OCI-LY7 (cell line): ENCODE measurements at places on chromosomes 13 and 19.

GRCh38 chr19:18865973-18866799 lies 29.8 kb downstream of the CERS1 start:
- DNase-seq = peak; percentile 70

DNA sequence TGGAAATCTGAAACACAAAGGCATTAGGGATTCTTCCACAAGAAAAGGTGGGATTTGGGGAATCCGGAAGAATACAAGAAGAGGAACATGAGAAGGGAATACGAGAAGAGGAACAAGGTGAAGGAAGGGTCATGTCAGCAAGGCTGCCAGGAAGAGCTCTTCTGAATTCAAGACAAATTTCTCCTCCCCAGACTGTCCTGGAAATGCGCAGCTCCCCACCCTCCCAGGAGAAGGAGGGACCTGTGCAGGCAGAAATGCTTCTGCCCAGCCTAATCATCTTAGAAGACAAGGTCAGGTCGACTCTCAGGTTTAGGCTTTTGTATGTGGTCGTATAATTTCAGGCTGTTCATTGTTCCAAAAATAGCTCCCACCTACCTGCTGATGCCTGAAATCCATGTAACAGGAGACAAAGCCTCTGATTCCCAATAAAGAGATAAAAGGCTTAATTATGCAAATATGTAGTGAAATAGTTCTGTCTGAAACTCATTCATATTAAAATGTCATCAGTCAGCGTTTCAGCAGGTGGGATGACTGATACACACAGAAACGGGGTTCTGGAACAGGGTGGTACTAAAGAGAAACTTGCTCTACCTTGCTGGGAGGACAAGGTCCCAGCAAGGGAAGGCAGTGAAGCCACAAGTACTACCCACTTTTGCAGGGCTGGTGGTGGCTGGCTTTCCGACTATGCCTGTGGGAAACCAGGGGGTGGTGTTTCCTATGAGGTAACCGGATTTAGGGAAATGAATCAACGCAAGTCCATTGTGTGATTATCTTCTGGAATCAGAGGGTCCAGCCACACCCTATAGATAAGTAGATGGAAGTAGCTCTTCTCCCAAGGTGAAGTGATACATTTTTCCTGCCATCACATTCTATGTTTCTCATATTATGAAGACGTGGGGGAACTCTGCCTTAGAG lies 76.1 kb downstream of the KL start:
- DNase-seq = no peak

DNA sequence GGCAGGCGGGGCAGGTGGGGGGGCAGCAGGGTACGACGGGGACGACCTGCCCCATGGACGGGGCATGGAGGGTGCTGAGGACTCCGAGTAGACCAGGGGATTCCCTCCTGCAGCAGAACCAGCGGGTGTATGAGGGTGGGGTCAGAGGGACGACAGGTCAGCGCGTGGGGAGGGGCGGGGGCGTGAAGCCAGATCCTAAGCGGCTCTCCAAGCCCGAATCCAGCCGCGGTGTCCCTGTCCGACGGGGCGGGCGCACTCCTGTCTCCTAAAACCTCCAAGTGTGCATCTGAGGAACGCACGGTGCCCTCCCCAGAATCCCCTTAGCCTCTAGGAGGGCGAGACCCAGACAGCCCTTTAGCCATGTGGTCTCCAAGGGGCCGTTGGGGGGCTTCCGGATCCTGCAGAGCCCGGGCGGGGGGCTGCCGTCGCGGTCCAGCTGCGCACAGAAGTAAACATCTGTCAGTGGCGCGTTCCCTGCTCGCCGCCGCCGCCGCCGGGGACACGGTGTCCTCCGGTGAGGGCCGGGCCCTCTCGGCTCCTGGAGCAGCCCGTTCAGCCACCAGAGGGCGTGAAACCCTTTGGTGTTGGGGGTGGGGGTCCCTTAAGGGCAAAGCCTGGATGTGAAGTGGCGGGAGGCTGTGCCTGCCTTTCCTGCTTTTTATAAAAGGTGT lies 730 bp downstream of the NRTN start:
- peak; percentile 80 for DNase-seq

GRCh38 chr13:49216334-49216733 lies 3.8 kb upstream of the MLNR start:
- no peak for DNase-seq

DNA sequence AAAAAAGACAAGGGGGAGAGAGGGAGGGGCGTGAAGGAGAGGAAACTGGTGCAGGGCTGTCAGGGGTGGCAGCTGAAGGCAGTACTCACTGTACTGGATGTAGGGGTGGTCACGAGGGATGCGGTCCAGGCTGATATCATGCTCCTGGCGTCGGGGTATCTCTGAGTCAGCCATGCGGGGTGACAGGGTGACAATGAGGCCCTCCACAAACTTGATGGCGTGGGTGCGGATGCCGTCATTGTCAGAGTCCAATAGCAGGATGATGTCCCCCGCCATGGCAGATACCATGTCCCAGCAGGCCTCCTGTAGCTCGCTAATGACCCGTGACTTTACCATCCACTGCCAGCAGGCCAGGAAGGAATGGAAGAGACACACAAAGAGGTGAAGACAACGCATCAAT lies 15.3 kb downstream of the SYMPK start:
- no peak for DNase-seq

GRCh38 chr13:45410466-45410865 lies 7.7 kb downstream of the SLC25A30 start:
- no peak for DNase-seq

DNA sequence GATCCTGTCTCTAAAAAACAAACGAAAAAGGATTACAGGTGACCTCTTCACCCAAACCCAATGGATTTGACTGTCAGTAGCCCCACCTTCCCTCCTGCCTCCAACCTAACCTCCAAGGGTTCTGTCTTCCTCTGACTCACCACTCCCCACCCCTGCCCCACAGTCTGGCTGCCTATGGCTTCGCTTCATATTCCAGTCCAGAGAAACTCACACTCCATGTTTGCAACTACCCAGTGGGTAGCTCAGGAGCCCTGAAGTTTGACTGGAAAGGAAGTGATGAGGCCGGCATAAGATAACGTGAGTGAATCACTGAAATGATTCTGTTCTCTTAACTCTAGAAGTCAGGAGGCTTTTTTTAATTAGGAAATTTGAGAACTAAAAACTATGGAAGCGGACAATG lies 303.9 kb downstream of the FOXO1 start:
- no peak for DNase-seq

GRCh38 chr19:22919946-22920345 lies 83.0 kb downstream of the ZNF728 start:
- no peak for DNase-seq

- DNase-seq = no peak
Observed at GRCh38 chr13:37131092-37131491, 25.6 kb upstream of the CSNK1A1L start.

- DNase-seq = peak; percentile 58
Observed at GRCh38 chr13:49539746-49540145, 44.0 kb downstream of the PHF11 start.

DNA sequence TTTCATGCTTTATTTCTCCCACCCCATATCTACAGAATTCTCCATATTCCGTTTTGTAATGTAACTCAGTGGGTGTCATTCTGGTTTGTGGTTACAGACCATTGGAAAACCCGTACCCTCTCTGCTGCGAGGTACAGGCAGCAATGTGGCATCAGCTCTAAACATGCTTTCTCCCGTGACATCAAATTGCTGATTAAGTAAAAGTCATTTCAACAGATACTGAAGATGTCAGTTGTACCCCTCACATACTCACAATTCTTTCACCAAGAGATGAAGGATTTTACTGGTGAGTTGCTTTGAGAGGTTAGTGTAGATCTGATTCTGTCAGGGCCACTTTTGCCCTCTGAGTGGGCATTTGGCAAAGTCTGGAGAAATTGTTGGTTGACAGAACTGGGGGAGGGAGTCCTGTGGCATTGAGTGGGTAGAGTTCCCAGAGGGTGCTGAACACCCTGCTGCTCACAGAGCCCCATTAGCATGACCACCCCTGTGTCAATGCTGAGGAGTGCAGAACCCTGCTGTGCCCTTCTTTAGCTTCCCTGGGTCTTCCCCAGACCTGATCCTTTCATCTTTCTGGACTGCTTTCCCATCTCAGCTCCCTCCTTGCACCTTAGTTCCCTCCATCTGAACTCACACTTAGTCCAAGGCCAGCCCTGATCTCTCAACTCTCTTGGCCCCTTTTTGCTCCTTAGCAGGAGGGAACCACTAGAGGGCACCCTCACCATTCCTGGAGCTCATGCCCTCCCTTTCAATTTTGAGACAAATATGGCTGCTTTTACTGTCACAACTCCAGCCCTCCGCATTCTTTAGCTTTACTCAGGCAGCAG lies 39.9 kb upstream of the CEACAM8 start:
- DNase-seq = peak; percentile 45

- DNase-seq = no peak
Observed at GRCh38 chr19:43591904-43592772, 3.8 kb downstream of the IRGQ start.

DNA sequence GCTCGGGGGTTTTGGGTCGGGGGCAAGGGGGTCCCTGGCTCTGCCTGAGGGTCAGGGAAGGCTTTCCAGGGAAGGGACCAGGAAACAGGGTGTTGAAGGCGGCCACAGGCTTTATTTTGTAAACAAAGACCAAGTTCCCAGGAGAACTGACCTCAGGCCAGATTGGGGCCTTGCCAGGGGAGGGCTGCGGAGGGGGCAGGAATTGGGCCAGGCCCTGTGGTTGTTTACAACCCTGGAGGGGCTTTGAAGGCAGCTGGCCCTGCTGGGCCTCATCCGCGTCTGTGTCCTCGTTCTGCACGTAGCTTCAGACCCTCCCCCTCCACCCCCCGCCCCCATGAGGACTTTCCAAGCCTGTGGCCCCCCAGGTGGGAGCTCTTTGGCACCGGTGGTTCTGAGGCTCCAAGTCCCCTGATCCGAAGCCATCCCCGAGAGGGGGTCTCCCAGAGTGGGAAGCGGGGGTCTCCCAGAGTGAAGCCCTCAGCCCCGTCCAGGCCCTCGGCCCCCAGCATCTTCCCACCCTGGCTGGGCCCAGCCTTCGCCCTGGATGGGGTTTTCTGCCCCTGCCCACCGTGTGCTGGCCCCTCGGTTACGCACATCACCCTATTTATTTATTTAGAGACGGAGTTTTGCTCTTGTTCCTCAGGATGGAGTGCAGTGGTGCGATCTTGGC lies 13.5 kb upstream of the BSG start:
- no peak for DNase-seq

GRCh38 chr19:29172302-29172701 lies 40.6 kb downstream of the UQCRFS1 start:
- DNase-seq = peak; percentile 37

DNA sequence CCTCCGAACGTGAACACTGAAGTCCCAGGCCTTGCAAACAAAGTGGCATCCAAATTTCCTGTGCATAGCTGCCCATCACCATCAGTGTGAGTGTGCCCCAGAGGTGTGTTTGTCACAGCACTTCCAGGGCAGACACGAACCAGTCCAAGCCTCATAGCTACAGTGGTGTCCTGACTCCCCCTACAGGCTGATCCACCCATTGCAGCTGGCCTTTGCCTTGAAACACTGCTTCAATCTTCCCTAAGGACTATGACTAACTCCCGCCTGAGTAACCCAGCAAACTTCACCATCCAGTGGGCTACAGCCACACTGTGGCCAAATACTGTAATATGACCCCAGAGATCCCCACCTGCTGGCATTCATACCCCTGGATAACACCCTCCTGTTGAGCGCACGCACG lies 3.9 kb downstream of the ZNF266 start:
- peak; percentile 33 for DNase-seq

GRCh38 chr13:105466376-105466775 lies 1069.1 kb downstream of the EFNB2 start:
- DNase-seq = no peak

- no peak for DNase-seq
Observed at GRCh38 chr19:7691497-7691896, 10.4 kb downstream of the FCER2 start.

- peak; percentile 85 for DNase-seq
Observed at GRCh38 chr19:15463861-15464371, 428 bp downstream of the RASAL3 start.

GRCh38 chr19:22426901-22427300 lies 4.8 kb upstream of the ZNF98 start:
- no peak for DNase-seq

- DNase-seq = no peak
Observed at GRCh38 chr19:6539514-6539913, 8.7 kb downstream of the TNFSF9 start.
